ENCODE measurements at places on chromosomes 2 and 18.

DNA sequence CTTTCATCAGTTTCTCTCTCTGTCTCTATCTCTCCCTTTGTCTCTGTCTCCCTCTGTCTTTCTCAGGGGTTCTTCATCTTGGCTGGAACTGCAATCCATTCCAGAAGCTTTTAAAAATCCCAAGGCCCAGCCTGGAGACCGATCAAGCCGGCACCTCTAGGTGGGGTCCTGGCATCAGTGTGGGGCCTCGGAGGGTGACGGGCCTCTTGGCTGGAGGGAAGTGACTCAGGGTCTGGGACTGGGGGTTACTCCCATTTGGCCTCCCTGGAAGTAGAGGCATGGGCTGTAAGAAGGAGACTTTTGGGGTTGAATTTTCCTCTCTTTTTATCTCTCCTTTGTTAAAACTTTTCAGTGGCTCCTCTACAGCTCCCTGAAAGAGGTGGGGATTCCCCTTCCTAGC is 52.8 kb upstream of the OTOF start:
- no peaks in the 10 kb centered on the region for H3K36me3 ChIP-seq
- H3K27ac ChIP-seq = no peak overlapping the region
- no peak for DNase-seq
- H3K4me3 ChIP-seq = no peak overlapping the region
- no peaks in the 10 kb centered on the region for H3K27me3 ChIP-seq

- no peaks in the 10 kb centered on the region for H3K36me3 ChIP-seq
- H3K27ac ChIP-seq = no peak overlapping the region
- DNase-seq = no peak
- H3K4me3 ChIP-seq = no peak overlapping the region
These were observed 34.2 kb downstream of the TGFA start for GRCh38 chr2:70519453-70519852.

- no peaks in the 10 kb centered on the region for H3K27me3 ChIP-seq
- H3K4me1 ChIP-seq = peaks cover 8% of the 10 kb centered on the region
- no peak for DNase-seq
- no peak overlapping the region for H3K27ac ChIP-seq
- no peak overlapping the region for H3K4me3 ChIP-seq
These were observed 205.8 kb downstream of the SEPTIN10 start for GRCh38 chr2:109408043-109408335.

DNA sequence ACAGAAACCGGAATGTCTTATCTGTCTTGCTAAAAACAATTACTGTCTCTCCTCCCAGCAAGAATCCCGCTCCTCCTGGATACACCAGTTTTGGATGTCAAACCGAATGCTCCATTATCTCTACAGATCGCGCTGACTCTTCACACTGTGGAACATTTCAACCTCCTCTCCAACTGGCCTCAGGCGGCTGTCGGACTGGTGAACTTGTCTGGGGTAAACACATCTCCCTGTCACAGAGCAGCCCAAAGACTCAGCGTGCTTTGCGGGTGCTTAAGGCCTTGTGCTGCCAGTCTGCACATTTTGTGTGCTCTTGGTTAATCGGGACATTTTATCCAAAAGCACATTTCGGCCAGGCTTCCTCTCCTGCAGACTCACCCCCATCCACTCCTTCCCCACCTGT is 173.1 kb downstream of the ICOS start:
- H3K4me1 ChIP-seq = peaks cover 11% of the 10 kb centered on the region
- no peaks in the 10 kb centered on the region for H3K27me3 ChIP-seq
- H3K4me3 ChIP-seq = no peak overlapping the region
- H3K27ac ChIP-seq = no peak overlapping the region

DNA sequence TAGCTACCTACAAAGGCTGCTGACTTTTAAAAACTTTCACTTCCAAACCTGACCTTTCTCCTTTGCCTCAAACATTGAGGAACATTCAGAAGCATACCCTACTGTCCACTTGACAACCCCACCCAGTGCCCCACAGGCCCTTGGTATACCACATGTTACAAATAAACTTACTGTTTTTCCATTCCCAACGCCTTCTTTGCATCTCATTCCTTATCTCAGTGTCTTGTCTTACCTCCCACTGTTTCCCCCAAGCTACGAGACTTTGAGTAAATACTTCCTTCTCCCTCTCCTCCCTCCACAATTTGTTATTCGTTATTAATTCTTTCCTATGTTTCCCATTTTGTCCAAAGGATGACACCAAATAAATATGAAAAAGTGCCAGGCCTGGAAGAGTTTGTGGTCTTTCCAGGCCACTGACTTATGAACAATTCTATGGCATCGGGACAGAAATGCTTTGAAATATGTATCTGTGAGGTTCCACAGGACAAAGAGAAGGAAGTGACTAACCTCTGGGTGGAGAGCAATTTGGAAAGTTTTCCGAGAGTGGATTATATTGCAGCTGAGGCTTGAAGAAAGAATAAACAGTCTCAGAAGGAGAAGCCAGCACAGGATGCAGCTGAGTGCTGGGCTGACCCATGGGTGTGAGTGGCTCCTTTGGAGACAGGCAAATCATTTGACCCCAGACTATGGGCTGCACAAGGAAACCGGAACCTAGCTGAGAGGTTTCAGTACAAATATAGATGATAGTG is 409.0 kb downstream of the LPIN1 start:
- no peak overlapping the region for H3K4me3 ChIP-seq
- DNase-seq = peak; percentile 81
- H3K27ac ChIP-seq = peak overlapping the region; percentile 52
- peaks cover 17% of the 10 kb centered on the region for H3K4me1 ChIP-seq
- H3K36me3 ChIP-seq = no peaks in the 10 kb centered on the region
